ENCODE measurements at places on chromosomes 1 and 21. TPM values are rescaled to one million over a fixed set of nuclear protein-coding genes. Genes with fewer than 3 reads are reported as not detected.

The MYOG gene
- polyA plus RNA-seq = 0.15 TPM

DNA sequence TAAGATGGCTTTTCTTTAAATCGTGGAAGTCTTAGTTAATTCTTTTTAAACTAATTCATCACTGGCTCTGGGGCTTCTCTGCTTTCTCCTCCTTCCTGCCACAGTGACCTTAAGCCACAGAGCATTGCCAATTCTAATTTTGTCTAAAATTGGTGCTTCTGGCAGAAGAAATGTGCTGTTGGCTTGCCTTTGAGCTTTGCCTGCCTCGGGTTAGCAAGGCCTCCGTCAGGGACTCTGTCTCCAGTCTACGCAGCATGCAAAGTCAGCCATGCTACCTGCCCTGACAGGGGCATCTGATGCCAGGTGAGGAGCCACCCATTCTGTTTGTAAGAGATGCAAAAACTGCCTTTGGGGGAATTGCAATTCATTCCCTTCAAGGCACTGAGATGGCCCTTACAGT, 25.2 kb downstream of the CLDN14 start:
- DNase-seq = no peak

DNA sequence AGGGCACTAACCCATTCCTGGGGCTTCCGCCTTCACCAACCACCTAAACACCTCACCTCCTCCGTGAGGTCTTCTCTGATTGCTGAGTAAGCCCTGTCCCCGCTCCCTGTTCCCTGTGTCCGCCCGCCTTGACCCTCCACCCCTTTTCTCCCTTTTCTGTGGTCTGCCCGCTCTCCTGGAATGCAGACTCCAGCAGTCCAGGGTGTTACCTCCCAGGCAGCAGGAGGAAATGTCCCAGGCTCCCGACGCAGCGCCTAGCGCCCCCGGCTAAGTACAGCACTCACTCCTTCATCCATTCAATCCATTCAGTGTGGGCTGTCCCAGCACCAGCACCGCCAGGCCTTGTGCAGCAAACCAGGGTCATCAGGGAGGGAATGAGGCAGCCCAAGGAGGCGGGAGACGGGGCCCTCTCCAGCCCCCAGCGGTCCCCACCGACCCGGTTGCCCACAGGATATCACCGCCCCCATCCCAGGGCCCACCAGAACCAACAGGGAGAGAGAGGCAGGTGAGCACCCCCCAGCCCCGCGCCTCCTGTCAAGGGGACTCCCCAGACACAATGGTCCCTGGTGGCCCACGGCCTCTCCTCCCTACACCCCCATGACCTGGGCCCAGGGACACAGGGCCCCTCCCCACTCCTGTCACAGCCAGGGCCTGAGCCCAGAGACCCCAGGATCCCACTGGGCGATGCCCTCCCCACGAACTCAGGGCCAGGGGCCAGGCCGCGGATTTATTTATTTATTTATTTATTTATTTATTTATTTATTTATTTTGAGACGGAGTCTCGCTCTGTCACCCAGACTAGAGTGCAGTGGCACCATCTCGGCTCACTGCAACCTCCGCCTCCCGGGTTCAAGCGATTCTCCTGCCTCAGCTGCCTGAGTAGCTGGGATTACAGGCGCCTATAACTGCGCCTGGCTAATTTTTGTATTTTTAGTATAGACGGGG, 10.2 kb downstream of the TNFRSF14 start:
- no peak for DNase-seq

The CDC42SE1 gene
- 89.0 TPM for polyA plus RNA-seq

DNA sequence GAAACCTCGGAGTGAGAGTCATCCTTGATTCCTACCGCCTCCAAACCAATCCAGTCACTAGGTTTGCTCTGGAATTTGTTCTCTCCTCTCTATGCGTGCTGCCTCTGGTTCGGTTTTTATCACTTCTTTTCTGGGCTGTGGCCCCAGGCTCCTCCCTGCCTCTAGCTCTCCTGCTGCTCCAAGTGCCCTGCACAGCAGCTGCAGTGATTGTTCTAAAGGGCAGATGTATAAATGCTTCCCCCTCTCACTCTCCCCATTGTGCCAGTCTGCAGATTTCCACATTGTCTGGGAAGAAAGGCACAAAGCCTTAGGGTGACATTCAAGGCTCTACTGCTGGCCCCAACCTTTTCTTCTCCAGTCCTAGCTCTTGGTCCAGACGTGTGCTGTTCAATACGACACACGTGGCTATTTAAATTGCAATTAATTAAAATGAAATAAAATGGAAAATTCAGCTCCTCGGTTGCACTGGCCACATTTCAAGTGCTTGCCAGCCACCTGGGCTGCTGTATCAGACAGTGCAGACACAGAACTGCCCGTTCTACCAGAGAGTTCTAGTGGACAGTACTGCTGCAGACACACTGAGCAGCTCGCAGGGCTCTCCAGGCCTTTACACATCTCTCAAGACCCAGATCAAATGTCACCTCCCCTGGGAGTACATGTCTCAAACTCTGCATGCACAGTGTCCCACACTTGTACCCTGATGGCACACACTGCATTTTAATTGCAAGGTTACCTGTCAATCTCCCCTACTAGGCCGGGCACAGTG, 12.4 kb downstream of the TRIM62 start:
- no peak for DNase-seq

DNA sequence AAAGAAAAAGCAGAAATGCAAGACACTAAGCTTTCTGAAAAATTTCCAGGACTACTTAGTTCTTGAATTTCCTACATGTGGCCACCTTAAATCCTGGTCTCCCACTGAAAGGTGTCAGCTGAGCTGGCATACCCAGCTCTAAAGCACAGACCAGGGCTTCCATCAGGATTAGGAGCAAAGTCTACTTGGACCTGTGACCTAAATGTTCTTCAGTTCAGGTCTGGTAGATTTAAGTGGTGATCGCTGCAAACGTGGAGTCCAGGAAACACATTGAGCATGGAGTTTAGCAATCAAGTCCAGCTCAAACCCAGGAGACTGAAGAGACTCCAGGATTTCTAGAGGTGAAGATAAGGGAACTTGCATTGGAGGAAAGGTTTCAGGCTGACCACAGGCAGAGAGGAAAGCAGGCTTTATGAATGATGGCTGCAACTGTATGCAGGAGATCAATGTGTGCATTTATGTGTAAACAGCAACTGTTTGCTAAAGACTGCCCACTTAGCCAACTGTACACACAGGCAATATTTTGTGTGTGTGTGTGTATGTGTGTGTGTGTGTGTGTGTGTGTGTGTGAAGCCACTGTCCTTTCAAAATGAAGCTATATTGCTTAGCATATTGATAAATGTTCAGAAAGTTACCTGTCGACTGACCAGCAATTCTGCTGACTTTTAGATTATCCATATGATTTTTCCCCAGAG, 75.2 kb downstream of the LMX1A start:
- DNase-seq = no peak

The A3GALT2 gene
- polyA plus RNA-seq = 0.51 TPM

GRCh38 chr1:16118706-16119105, 37.2 kb downstream of the EPHA2 start:
- no peak for DNase-seq

DNA sequence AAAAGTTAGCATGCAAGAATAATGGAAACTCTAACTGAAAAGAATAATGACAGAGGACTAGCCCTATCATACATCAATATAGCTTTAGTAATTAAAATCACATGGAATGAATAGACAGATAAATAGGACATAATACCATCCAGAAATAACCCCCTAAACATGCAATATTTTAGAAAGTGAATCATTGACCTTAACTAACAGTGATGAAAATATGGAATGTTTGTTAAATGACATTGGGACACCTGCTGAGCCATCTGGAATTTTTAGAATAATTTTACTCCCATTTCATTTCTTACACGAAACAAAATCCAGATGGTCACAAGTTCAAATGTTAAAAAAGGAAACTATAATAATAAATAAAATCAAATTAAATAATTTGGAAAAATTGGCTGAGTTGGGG, 53.1 kb upstream of the FMO3 start:
- no peak for DNase-seq

DNA sequence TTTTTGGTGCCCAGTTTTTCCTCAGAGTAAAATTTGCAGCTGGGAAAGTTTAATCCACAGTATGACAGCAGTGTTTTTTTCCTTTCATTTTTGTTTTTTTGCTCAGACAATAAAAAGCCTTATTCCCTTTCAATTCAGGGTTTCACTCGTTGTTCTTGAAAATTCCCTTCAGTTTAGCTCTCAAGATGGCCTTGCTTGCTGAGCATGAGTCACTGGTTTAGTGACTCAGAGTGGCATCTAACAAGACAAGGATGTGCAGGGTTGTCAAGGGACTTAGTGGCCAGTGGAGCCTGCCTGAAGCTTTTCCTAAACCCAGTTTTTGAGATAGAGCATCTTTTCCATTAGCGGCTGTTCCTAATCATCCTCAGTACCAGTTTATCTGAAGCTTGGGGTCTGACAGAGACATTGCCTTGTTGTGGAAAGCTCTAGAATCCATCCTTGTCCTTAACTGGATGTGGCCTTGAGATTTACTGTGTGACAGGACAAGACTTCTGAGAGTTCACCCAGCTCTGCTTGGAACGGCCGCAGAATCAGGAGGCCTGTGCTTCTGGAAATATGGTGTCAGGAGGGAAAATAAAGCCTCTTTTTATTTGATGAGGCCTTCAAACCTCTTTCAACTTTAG, 48.4 kb upstream of the DNAJC6 start:
- no peak for DNase-seq
